ENCODE measurements at places on chromosomes 16 and 17.
A peak's percentile ranks its signal among the peaks of the same experiment; 100 is the strongest.

DNA sequence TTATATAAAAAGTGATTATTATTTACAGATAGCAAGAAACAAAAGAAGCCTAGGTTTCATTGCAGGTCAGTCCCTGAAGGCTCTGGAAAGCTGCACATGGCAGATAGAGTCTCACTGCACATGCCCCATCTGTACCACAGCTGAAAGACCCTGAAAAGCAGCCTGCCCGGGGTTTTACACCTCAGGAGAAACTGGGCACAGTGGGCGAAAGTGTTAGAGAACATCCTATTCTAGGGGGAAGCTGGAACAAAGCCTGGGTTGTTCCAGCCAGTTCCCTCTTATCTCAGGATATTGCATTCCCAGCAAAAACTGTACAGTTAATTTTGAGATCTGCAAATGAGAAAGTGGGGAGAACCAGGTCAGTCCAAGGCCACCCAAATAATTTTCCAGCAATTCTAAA lies 419.7 kb downstream of the CNTNAP4 start:
- no peak for DNase-seq

DNA sequence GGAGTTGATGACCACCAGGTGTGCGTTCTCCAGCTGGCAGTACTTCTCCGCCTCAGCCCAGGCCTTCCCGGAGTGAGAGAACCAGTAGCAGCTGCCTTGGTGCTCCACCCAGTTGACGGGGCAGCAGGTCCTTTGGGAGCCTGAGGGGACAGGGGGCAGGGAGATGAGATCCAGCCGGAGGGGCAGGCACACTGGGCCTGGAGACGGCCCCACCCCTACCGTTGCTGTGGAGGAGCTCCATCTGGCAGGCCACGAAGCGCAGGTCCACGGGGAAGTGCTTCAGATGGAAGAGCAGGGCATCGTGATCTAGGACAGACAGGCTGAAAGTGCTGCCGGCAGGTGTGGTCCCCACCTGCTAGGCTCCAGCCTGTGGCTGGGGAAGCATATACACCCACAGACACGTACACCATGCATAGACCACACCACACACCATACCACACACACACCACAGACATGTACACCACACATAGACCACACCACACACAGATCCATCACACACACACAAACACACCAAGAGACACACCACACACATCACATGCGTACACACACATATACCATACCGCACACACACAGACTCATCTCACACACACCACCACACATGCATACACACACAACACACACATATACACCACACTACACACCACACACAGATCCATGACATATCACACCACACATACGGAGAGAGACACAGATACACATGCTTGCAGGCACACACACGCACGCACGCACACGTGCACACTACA lies 7.4 kb downstream of the ASGR2 start:
- no peak for DNase-seq

DNA sequence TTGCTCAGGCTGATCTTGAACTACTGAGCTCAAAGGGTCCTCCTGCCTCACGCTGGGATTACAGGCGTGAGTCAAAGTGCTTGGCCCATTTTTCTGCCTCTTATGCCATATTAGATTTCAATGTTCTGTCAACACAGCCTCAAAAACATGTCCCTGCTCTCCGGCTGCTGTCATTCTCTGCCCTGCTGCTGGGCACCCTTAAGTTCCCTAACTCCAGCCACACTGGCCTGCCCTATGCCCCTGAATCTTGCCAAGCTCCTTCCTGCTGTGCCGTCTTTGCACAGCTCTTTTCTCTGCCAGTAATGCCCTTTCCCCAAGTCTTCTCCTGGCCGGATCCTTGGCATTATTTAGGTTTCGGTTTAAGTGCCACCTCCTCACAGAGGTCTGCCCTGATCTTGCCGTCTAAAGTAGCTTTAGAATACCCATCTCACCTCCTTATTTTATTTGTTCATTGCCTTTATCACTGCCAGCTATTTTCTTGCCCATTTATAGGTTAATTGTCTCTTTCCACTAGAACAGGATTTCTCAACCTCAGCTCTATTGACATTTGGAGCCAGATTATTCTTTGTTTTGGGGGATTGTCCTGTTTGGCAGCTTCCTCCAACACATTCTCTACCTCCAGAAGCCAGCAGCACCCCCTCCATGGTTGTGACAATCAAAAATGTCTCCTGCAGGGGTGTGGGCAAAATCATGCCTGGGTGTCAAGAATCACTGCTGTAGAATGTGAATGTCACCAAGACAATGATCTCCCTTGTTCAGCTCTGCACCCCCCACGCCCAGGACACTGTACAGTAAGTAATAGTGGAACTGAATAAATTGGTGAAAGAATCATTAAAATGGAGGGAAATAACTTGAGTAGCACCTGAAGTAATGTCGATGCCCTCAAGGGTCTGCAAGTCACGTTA lies 168.2 kb downstream of the CYLD start:
- DNase-seq = no peak

DNA sequence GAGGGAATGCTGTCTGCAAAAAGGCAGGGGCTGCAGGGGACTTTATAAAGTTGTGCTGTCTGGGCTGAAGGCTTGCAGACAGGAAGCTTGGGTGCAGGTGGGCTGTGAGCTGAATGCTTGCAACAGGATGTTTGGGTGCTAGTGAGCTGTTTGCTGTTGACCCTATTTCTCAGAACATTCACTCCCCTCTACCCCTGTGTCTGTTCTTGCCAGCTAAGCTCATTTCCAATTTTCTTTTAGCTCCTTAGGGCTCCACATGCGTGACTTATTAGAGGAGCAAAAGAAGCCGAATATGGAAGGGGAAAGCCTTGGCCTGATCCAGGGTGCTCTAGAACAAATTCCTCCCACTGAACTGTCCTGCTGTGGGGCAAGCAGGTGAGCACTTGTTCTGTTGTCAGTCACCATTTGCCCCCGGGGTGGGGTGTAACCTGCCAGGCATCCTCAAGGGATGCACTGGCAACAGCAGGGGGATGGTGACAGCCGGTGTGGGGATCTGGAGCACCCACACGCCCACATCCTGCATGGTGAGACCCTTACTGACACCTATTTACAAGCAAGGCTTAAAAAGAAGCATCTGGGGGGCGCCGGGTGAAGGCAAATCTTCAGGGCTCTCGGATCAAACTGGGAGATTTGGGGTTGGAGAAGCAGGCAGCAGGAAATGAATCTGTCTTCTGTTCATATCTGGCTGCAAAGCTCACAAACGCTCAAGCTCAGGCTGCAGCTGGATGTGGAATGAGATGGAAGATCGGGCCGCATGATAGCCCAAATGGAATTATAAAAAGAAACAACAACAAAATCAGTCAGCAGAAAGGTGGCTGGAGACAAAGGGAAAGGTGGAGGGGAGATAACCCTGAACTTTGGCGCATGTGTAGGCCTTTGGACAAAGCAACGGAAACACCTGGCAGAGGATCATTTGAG lies 21.1 kb upstream of the NUP93 start:
- DNase-seq = no peak

- DNase-seq = no peak
Observed at GRCh38 chr17:17880577-17881196, 43.9 kb upstream of the SREBF1 start.

- peak; percentile 81 for DNase-seq
Observed at GRCh38 chr17:49575679-49576087, at the start of gene NXPH3. NXPH3 (plus strand) TSS chr17:49575871; CDS start chr17:49576220, 349 bp downstream.

DNA sequence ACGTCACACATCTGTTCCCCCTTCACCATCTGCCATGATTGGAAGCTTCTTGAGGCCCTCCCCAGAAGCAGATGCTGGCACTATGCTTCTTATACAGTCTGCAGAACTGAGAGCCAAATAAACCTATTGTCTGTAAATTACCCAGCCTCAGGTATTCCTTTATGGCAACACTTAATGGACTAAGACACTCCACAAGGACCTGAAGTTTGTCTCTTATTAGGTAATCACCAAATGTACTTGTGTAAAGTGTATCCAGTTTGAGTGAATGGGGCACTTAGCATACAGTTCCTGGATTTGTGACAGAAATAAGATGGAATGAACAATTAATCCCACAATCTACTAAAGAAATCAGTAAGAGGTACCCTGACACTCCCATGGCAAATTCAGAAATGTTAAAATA lies 105.3 kb downstream of the SLC39A11 start:
- DNase-seq = no peak

- DNase-seq = peak; percentile 56
Observed at GRCh38 chr17:33750943-33751701, 458.0 kb upstream of the ASIC2 start.

DNA sequence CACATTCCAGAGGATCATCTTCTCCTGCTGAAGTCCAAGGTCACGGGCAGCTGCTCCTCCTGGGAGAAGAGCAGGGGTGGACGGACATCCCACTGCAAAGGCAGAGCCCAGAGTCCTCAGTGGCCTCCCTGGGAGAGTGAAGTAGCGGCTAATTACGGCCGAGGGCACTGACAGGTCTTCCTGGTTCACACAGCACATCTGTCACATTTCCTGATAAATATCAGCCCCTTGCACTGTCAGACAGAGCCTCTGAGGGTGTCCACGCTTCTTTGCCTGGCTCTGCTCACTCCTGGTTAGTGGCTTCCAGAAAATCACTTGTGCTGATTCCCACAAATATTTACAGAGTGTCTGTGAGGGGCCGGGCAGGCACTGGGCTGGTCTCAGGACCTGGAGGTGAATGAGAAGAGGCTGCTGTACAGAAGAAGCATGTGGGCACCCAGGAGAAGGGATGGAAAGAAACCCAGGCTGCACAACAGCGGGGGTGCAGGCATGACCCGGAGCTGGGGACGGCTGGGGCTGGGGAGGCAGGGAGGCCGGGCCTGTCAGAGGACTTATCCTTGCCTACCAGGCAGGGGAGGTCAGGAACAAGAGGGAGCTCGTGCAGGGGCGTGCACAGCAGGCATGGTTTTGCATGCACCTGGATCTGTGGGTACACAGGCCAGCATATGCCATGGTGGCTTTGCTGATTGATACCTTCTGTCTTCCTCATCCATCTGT lies 258.2 kb upstream of the TNRC6C start:
- no peak for DNase-seq

GRCh38 chr16:85296859-85297660 lies 184.8 kb upstream of the CIBAR2 start:
- DNase-seq = no peak

DNA sequence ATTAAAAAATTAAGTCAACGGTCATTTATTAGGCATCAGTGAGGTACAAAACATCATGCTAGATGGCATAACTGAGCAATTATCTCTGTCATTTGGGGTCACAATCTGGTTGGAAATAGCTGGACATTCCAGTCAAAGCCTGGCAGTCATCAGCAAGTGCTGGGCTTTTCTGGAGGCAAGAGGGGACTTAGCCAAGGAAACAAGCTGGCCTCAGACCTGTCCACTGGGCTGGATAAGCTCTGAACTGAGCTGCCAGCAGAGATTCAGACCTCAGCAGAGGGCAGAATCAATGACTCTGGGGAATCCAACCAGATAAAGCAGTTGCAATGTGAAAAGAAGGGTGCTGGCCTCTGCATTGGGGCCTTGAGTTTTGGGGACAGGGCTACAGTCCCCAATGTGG lies 161.9 kb upstream of the NOL11 start:
- no peak for DNase-seq

GRCh38 chr16:19837984-19838707 lies 46.5 kb downstream of the GPRC5B start:
- DNase-seq = no peak

DNA sequence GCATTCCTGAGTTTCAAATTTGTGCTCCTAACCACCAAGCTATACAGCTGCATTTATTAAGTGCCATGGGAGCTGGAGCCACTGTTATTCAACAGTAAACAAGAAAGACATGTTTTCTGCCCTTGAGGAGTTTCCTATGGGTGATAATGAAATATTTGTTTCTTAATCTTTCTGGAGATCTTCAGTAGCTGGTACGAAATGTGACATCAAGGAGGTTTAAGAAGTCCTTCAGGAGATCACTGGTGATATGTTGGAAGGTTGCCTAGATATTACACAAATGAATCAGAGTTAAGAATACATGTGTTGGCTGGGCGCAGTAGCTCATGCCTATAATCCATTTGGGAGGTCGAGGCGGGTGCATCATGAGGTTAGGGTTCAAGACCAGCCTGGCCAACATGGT lies 14.9 kb downstream of the RHOT1 start:
- DNase-seq = peak; percentile 76

DNA sequence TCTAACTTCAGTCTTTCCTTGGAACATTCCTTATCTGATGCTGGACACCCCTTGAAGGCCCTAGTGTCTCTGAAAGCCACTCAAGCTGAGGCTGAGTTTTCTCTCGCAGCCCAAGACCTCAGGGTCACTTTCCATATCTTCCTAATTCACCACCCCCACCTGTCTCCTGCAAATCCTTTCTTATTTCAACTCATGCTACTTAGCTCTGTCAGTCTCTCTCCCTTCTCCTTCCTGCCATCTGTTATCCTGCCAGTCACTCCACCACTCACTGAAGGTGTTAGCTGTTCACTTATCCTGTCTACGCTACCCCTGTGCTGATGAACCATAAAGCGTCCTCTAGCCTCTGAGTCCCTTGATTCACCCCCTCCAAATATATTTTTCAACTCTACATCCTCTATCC lies 143.9 kb upstream of the SHISA6 start:
- no peak for DNase-seq

DNA sequence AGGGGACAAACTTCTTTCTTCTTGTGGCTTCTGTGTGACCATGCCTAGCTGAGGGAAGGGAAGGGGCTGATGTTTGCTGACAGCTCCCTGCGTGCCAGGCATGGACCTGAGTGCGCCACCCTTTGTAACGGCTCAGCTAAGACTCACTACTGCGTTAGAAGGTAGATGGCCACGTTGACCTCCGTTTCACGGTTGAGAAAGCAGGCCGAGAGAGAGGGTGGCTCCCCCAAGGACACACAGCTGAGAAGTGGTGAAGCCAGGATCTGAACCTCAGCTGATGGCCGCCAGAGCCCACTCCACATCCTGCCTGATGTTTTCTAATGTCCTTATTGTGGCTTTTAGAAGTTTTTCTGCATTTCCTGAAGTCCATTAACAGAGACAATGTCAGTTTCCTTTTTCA lies 45.1 kb downstream of the RGS9 start:
- DNase-seq = no peak

- DNase-seq = no peak
Observed at GRCh38 chr16:12120217-12120981, 143.9 kb downstream of the SNX29 start.

DNA sequence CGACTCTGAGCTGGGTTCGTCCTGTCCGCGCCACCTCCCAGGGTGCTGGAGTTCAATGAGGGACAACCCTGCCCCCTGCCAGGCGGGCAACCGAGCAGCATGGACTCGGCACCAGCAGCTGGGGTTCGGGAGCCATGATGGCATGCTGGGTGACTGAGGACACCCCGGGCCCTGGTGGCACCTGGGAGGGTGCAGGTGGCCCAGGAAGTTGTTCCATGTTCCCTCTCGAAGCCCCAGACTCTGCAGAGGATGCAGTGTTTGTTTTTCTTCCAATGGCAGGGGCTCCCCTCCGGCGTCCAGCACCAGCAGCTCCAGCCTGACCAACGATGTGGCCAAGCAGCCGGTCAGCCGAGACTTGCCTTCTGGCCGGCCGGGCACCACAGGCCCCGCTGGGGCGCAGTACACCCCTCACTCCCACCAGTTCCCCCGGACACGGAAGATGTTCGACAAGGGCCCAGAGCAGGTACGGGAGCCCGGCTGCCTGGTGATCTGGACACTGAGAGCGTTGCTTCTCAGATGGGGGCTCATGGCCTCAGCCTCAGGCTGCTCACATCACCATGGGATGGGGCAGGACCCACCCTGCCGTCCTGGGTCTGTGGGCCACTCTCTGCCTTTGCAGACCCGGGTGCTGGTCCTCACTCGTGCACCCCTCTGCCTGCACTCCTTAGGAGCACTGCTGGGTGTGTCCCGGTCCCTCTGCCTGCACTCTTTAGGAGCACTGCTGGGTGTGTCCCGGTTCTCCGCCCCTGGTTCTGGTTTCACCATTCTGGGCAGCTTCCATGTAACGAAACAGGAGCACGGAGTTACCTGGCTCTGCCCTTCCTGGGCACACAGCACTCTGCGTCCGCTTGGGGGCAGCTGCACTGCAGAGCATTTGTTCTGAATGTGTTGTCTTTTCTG lies 68.2 kb upstream of the CHMP6 start:
- DNase-seq = no peak
